ENCODE measurements at places on chromosomes 4 and X. TPM values are rescaled to one million over a fixed set of nuclear protein-coding genes. Genes with fewer than 3 reads are reported as not detected.

DNA sequence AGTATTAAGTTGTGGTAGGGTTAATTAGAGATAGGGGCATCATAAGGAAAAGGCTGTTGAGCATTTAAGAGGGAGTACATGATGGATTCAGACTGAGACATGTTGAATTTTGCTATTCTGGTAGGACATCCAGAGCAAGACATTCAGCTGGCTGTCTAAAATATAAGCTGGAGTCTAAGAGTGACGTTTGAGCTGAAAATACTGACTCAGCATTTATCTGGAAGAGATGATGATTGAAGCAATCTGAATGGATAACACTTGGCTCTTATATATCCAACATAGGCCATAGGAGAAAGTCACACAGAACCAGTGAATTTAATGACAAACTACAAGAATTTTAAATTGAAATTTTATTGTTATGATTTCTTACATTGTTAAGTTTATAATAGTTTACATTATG is 114.3 kb downstream of the CENPC start:
- H3K27ac ChIP-seq = no peak overlapping the region
- no peaks in the 10 kb centered on the region for H3K4me1 ChIP-seq
- no peaks in the 10 kb centered on the region for H3K27me3 ChIP-seq
- H3K36me3 ChIP-seq = no peaks in the 10 kb centered on the region
- no peak for DNase-seq

GRCh38 chr4:109025471-109026076 is 262.7 kb upstream of the ETNPPL start:
- no peaks in the 10 kb centered on the region for H3K36me3 ChIP-seq
- no peak for DNase-seq
- H3K27me3 ChIP-seq = no peaks in the 10 kb centered on the region
- no peaks in the 10 kb centered on the region for H3K4me1 ChIP-seq
- no peak overlapping the region for H3K4me3 ChIP-seq
- no peak overlapping the region for H3K27ac ChIP-seq

DNA sequence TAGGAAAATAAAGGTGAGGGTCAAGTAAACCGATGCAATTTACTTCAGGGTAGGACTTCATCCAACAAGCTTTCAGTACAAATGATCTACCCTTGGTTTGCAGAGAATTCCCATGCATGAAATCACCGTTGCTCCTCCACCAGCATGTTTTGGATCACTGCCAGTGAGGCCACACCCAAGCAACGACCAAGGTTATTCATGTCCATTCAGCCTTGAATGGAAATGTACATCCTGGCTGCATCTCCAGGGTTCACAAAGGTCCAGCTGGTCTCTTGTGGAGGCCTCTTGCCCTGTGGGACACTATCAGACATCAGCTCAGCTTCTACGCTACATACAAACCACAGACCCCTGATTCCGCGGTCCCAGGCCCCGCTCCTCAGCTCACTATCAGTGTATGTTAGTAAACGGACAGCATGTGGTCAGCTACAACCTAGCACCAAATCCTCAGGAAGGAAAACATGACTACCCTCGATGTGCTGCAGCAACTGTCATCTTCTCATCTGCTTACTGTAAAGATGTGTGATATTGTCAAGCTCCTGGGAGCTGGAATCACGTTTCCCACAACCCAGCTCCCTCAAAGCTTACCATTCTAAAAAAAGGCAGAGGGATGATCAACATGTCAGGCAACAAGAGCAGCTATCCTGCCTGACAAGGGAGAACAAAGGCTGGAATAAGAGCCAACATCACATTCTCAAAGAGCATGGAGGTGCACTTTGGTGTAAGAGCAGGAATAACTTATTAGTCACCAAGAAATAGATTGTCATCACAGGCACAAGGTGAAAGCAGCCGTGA is 4.9 kb downstream of the LYAR start:
- no peaks in the 10 kb centered on the region for H3K27me3 ChIP-seq
- H3K36me3 ChIP-seq = no peaks in the 10 kb centered on the region
- H3K4me3 ChIP-seq = no peak overlapping the region
- no peak for DNase-seq

Gene SORBS2
- total RNA-seq = 135 TPM

DNA sequence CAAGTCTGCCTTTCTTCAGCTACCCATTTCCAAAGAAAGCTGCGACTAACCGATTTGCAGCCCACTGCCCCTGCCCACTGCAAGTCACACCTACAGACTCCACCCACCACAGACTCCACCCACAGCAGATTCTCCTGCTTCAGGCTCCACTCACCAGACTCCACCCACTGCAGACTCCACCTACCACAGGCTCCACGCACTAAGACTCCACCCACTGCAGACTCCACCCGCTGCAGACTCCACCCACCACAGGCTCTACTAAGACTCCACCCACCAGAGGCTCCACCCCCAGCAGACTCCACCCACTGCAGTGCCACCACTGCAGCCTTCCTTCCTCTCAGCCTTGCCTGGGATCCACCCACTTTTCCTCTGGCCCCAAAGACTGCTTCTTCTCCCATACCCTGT is 41.3 kb downstream of the ABLIM2 start:
- H3K36me3 ChIP-seq = no peaks in the 10 kb centered on the region
- DNase-seq = no peak
- H3K27me3 ChIP-seq = no peaks in the 10 kb centered on the region
- H3K27ac ChIP-seq = no peak overlapping the region

- H3K36me3 ChIP-seq = no peaks in the 10 kb centered on the region
- no peak for DNase-seq
- no peaks in the 10 kb centered on the region for H3K4me1 ChIP-seq
- no peak overlapping the region for H3K27ac ChIP-seq
Observed at GRCh38 chrX:134653835-134654234, 4.4 kb downstream of the PLAC1 start.

Gene TKTL1
- total RNA-seq = not detected

Gene NUDT10
- 0.98 TPM for total RNA-seq

Gene APLN
- total RNA-seq = 0.21 TPM

DNA sequence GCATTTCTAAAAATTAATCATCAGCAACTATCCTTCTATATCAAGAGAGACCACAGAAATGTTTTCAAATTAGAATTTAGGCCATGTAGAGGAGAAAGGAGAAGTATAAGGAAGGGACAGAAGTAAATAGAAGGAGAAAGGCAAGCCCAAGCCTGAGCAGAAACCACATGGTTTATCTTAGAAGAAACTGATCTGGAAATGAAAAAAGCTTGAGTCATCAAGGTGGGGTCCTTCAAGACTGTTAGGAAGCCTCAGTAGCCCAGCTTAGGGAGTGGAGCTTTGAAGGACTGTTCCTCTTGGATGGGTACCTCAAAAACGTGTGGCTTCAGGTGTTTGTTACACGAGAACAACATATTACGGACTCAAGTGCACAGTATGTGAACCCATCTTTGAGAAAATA is 4.5 kb downstream of the BMX start:
- H3K4me1 ChIP-seq = no peaks in the 10 kb centered on the region
- H3K27me3 ChIP-seq = peaks cover 25% of the 10 kb centered on the region
- no peak for DNase-seq
- no peak overlapping the region for H3K4me3 ChIP-seq

- no peaks in the 10 kb centered on the region for H3K4me1 ChIP-seq
- no peaks in the 10 kb centered on the region for H3K27me3 ChIP-seq
- no peak overlapping the region for H3K27ac ChIP-seq
- no peak for DNase-seq
- H3K36me3 ChIP-seq = peaks cover 5% of the 10 kb centered on the region
Observed at GRCh38 chr4:77877167-77877566, 14.5 kb downstream of the MRPL1 start.

DNA sequence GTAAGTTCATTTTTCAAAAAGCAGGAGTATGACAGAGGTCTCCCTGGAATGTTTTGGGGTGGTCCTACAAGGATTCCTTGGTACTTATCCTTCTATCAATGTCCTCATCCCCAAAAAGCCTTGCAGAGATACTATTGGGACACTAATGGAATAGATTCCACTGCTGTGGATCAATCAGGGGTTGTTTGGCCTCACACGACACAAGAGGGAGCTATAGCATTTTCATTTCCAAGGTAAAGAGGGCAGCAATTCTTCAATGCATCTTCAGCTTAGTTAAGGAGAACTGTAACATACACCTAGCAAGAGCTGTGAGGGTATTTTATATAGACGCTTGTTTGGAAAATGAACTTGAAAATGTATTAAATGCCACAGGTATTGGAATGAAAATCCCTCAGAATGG is 50.9 kb downstream of the USP26 start:
- H3K36me3 ChIP-seq = no peaks in the 10 kb centered on the region
- H3K27ac ChIP-seq = no peak overlapping the region
- H3K4me3 ChIP-seq = no peak overlapping the region
- DNase-seq = no peak
- no peaks in the 10 kb centered on the region for H3K4me1 ChIP-seq

DNA sequence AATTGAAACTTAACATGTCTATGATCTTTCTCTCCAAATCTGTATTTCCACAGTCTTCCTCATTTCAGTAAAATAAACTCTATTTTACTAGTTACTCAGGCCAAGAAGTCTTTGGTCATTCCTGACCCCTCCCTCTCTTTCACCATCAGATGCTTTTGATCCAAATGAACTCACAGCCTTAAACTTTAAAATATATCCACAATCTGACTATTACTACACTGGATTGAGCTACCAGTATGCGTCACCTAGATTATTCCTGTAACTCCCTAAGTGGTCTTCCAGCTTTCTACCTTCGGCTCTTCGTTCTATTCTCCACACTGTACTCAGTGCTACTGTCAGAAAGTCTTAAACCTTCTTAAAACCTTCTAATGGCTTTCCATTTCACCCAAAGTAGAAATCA is 195.1 kb downstream of the FBXW7 start:
- no peaks in the 10 kb centered on the region for H3K4me1 ChIP-seq
- DNase-seq = no peak
- H3K27me3 ChIP-seq = no peaks in the 10 kb centered on the region
- no peak overlapping the region for H3K27ac ChIP-seq
- H3K4me3 ChIP-seq = no peak overlapping the region

DNA sequence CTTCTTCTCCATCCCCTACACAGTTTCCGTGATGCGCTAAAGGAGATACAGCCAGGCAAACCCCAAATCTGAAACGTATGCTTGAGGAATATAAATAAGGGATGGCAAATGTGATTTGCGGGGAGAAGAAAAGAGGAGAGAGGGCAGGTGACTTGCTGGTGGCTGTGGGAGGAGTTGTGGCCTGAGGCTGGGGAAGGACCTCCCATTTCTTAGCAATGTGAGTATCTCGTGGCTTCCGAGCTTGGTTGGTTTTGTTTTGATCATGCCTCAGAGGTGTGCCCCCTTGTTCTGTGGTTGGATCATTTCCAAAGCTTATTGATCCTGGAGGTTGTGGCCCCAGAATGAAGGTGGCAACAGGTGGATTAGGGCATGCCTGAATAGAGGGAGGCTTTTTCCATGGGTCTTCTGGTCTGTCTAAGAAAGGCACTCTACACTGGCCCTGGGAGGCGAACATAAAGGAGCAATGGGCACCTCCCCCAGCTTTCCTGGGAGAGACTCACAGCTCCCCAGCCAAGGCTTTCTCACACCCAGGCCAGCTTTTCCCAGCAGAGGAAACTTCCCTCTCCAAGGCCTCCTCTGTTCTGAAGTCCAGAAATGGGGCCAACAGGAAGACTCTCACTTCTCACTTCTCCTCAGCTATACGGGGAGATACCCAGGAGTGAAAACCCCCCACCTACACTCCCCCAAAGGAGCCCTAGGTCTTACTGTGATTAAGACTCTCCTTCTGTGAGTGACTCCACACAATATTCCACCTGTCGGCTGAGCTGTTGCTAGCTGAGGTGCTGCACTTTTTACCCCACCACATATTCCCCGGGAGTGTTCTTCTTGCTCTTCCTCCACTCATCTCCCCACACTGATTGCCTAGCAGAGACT is 40.0 kb downstream of the C4orf51 start:
- H3K4me1 ChIP-seq = no peaks in the 10 kb centered on the region
- H3K4me3 ChIP-seq = no peak overlapping the region
- no peaks in the 10 kb centered on the region for H3K36me3 ChIP-seq
- no peak overlapping the region for H3K27ac ChIP-seq
- H3K27me3 ChIP-seq = no peaks in the 10 kb centered on the region

- H3K36me3 ChIP-seq = no peaks in the 10 kb centered on the region
- DNase-seq = no peak
- no peaks in the 10 kb centered on the region for H3K4me1 ChIP-seq
- H3K27ac ChIP-seq = no peak overlapping the region
- H3K27me3 ChIP-seq = peaks cover 31% of the 10 kb centered on the region
Observed at GRCh38 chrX:107485013-107485412, 35.6 kb downstream of the FRMPD3 start.

- H3K4me3 ChIP-seq = no peak overlapping the region
- DNase-seq = no peak
- no peaks in the 10 kb centered on the region for H3K27me3 ChIP-seq
- peaks cover 11% of the 10 kb centered on the region for H3K4me1 ChIP-seq
- no peak overlapping the region for H3K27ac ChIP-seq
- H3K36me3 ChIP-seq = no peaks in the 10 kb centered on the region
Observed at GRCh38 chr4:164483711-164484110, 270.2 kb upstream of the SMIM31 start.

DNA sequence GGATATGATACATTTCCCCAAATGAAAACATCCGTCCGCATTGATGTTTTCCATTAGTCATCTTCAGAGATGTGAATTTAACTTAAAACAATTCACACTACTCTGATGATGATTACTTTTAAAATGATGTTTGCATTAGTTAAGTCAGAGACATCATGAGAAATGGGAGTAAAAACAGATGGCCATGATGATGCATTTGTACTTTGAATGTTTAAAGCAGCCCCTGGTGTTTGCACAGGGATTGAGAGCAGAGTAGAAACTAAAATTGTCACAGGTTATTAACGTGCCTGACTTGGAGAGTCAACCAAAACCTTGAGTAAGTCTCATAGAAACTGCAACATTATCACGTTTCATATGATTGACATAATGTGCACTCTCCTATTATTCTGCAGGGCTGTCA is 117.2 kb downstream of the CFAP299 start:
- H3K27me3 ChIP-seq = no peaks in the 10 kb centered on the region
- H3K4me1 ChIP-seq = no peaks in the 10 kb centered on the region
- no peaks in the 10 kb centered on the region for H3K36me3 ChIP-seq

DNA sequence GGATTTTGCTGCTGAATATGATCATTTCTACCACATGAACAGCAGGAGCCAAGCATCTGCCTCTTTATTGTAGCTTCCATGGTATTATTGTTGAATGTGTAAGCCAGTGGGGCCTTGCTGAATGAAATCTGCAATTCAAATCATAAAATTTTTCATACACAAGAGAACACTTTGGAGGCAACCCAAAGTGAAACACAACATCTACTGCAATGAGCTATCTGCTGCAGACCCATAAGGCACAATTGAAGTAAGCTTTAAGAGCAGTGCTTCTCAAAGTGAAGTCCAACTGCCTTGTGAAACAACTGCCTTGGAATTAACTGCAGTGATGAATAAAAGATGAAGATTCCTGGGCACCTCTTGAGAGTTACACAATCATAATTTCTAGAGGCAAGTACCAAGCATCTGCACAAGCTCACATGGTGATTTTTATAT is 626.3 kb upstream of the INTU start:
- no peaks in the 10 kb centered on the region for H3K4me1 ChIP-seq
- no peak for DNase-seq
- no peaks in the 10 kb centered on the region for H3K27me3 ChIP-seq
- no peak overlapping the region for H3K4me3 ChIP-seq
- no peak overlapping the region for H3K27ac ChIP-seq
- no peaks in the 10 kb centered on the region for H3K36me3 ChIP-seq

Measured in tibial nerve (tissue), 4 donors.